ENCODE measurements at places on chromosomes 4 and X.

DNA sequence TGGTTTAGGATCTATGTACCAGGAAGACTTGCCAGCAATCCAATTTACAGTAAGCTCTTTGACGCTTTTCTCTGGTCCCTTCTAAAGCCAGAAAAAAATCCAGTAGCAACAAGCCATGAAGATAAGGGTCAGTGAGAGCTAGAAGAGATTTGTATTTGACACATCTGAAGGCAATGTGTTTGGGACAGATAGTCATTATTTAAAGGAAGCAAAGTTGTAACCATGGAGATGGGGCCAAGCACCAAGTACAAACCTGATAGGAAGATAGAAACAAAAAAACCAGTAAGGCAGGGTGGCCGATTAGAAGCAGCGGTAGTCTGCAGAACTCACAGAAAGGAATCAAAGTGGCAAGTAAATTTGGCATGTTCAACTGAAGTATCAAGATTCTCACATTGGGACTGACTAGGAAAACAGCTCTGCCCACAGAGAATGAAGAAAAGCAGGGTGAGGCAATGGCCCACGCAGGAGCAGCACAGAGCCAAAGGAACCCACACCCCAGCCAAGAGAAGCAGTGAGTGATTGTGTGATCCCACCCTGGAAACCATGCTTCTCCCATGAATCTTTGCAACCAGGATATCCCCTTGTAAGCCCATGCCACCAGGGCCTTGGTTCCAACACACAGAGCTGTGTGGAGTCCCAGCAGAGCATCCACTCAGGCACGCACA lies 12.9 kb upstream of the C4orf54 start:
- no peak for DNase-seq

GRCh38 chr4:146336410-146336807 lies 122.1 kb downstream of the REELD1 start:
- DNase-seq = no peak

- no peak for DNase-seq
Observed at GRCh38 chrX:74536832-74537371, 77.5 kb downstream of the RLIM start.

DNA sequence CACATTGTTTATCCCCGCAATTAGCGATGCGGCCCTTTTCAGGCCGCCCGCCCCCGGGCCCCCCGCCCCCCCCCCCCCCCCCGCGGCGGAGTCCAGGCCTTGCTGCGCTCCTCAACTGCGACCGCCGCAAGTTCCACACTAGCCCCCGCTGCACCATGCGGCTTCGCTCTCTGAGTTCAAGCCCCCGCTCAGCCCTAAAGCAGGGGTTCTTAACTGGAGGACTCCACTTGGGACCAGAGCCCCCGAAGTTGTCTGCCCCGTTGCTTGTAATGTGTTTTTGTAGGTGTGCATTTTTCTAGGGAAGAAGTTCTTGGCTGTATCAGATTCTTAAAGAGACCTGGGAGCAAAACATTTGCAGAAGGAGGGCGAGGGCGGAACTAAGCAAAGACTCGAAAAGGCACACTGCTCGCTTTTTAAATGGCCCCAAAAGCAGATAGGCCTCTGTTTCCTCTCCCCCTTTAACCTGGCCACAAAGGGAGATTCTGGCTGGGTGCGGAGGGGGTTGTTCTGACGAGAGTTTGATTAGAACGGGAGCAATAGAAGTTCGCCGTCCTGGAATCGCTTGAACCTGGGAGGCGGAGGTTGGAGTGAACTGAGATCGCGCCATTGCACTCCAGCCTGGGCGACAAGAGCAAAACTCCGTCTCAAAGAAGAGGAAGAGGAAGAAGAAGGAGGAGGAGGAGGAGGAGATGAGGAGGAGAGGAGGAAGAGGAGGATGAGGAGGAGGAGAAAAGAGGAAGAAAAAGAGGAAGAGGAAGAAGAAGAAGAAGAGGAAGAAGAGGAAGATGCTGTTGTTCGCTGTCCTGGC lies 2.3 kb upstream of the MSX1 start:
- no peak for DNase-seq

DNA sequence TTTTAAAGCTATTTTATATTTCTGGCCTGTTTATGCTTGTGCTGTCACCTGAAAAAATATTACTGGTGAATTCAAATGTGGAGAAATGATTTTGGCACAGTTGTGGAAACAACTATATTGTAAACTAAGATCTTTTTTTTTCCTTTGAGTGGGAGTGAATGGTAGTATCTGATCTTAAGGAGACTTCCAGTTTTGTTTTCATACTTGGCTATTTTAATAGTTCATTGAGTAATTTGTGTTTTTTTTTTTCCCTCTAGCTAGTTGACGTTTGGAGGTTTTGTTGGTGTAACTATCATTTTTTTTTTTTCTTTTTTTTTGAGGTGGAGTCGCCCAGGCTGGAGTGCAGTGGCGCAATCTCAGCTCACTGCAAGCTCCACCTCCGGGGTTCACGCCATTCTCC lies 10.5 kb downstream of the STAG2 start:
- no peak for DNase-seq
